CD4-positive, alpha-beta T cell treated with Interferon gamma for 1 hour (primary cell): ENCODE measurements at places on chromosomes 16 and 17.

DNA sequence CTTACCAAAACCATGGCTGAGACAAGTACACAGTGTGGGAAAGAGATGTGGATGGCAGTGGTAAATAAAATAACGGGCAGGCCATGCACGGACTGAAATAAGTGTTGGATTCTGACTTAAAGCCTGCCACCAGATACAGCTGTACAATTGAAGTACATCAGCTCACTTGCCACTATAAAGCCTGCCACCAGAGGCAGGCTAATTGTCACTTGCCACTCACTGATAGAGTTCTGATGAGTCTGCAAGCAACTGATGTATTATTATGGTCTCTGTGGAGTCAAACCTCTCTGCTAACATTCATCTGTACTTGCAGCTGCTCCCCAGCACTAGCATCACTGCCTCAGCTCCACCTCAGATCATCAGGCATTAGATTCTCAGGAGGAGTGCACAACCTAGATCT is 93.0 kb downstream of the CYTH1 start:
- no peak for DNase-seq

DNA sequence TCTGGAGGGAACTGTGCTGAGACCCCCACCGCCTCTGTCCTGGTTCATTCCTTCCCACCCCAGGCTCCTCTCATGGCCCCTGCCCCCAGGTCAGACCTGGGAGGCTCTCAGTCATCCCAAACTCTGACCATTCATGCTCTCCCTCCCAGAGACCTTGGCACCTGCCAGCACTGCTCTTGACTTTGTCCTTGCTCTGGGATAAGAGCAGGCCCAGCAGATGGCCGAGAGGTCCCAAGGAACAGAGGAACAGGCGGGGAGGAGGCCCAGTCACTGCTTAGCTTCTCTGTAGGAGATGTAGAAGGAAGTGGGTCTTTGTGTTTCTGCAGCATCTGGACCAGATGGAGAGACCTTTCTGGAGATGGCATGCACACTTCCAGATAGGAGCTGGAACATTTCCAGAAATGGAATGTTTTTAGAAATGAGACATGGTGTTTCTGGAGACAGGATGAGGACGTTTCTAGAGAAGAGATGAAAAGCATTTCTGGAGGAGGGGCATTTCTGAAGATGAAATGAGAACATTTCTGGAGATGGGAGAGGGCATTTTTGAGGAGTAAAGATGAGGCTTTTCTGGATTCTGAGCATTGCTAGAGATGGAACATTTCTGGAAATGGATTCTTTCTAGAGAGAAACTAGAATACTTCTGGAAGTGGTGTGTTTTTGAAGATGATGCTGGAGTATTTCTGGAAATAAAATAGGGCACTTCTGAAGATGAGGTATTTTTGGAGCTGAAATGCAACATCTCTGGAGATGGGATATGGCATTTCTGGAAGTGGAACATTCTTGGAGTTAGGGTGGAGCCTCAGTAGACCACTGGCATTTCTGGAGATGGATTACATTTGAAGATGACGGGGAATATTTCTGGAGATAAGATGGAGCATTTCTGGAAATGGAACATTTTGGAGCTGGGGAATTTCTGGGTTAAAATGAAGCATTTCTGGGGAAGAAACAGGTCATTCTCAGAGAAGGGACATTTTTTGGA is 55.2 kb downstream of the RAI1 start:
- no peak for DNase-seq

DNA sequence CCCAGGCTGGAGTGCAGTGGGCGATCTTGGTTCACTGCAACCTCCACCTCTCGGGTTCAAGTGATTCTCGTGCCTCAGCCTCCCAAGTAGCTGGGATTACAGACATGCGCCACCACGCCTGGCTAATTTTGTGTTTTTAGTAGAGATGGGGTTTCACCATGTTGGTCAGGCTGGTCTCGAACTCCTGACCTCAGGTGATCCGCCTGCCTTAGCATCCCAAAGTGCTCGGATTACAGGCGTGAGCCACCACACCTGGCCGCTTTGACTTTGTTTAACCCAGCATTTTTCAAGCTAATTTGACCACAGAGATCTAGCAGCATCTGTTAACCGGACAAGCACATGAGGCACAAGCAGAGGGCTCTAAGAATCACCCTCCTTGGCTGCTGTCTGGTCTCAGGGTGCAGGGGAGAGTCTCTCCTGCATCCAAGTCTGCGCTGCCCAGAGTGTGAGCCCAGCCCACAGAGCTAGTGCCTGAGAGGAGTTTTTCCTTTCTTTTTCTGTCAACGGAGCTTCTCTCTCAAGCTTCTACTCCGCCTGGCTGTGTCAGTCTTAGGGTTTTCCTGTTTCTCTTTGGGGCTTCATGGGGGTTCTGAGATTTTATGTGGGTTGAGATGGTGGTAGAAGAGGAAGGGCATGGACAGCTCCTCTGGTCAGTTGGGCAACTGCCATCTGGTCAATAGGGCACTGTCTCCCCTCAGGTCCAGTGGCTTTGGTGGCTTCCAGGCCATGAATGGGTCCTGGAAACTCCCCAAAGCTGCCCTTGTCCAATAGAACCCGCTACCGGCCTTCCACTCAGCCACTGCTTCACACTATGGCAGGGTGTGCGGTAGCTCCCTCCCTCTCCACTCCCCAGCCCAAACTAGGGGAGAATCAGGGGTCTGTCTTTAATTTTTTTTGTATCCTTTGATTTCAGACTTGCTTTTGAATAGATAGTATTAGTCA is 59.6 kb downstream of the TNFRSF13B start:
- DNase-seq: no peak

GRCh38 chr16:14564323-14564722 is 65.7 kb downstream of the PARN start:
- DNase-seq: no peak

GRCh38 chr16:87056083-87056482 is 261.1 kb downstream of the C16orf95 start:
- no peak for DNase-seq

DNA sequence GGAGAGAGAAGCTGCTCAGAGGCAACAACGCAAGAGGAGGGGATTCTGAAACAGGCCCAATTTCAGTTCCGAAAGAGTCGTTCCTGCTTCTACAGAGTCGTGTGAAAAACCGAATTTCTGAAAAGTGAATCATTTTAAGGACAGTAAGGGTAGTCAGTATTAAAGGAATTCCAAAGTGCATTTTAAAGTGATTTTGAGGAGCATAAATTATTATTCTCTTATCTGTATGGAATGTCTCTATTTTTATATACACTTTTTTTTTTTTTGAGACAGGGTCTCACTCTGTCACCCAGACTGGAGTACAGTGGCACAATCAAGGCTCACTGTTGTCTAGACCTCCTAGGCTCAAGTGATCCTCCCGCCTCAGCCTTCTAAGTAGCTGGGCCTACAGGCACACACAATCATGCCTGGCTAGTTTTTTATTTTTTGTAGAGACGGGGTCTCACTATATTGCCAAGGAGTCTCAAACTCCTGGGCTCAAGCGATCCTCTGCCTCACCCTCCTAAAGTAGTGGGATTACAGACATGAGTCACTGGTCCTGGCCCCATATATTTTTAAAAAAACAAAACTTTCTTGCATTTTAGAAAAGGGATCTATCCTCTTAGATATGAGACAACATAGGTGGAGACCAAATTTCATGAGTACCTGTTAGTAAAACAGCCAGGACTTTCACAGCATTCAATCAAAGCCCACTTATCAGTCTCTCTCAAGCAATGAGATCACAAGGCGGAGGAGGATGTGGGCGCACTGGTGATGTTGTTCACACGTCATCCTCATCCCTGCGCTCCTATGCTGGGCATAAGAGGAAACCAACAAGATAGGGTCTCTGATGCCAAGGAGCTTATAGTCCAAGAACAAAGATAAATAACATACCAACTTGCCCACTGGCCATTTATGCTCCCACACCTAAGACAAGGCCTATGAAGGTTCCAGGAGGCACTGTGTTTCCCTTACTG is 53.2 kb downstream of the SMG6 start:
- DNase-seq: peak; percentile 61

GRCh38 chr17:11349106-11349505 is 108.1 kb downstream of the SHISA6 start:
- no peak for DNase-seq

DNA sequence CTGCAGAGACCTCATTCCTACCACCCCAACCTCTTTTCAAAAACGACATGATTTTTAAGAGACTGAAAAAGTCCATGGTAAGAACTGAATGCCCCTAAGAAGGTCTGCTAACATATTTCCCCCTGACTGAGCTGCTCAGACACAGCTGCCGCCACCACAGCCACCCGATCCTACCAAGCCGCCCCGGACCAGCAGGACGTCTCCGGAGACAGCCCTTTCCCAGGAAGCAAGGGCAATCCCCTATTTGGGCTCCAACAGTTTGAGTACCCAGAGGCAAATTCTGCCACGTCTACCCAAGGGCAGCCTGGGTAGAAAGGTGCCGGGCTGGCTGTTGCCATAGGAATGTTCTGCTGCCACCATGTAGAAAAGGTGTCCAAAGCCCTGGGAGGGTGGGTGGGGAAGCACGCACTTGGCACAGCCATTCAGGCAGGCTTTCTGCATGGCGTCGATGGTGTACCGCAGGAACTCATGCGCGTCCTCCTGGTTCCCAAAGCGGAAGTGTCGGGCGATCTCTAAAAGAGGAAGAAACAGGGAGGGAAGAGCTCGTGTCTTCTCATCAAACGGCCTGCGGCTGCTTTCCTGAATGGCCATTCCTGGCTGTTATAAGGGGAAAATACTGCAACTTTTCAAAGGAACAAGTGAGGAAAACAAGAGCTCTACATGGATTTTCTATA is 13.6 kb downstream of the USP36 start:
- DNase-seq: peak; percentile 31

DNA sequence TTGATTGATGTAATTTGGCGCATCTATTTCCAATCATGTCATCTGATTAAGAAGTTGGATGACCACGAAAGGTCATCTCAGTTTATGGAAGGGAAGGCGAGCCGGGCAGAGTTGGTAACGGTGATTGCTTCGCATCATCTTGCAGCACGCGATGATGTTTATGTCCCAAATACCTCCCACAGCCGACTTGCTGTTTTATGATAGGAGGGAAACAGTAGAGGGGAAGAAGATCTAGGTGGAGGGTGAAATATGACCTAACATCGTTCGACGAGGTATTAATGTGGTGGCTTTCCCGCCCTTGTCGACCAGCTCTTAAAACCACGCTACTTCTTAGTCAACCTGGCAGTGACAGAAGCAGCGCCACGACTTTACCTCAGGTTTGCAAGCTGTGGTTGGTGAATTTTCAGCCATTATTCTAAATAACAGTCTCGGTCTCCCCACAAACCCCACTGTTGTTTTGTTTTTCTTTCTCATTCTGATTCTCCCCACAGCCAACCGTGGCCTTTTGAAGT is 805 bp upstream of the TANC2 start:
- DNase-seq: no peak

DNA sequence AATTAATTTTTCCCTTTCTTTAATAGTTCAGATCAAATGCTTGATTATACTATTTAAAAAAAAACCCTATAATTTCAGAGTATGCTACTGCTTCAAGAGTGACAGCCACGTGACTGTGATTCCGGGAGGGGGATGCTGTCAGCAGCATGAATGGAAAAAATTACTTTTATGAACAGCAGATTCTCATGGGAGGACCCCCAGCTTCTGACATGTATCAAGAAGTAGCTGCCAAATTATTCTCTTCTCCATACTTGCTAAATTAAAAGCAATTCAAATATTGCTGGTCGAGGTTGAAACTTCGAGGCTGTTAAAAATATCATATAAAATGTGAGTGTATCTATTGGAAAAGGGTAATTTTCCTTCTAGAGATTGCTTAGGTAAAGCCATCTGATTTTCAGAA is 95.0 kb downstream of the HS3ST4 start:
- DNase-seq: no peak

DNA sequence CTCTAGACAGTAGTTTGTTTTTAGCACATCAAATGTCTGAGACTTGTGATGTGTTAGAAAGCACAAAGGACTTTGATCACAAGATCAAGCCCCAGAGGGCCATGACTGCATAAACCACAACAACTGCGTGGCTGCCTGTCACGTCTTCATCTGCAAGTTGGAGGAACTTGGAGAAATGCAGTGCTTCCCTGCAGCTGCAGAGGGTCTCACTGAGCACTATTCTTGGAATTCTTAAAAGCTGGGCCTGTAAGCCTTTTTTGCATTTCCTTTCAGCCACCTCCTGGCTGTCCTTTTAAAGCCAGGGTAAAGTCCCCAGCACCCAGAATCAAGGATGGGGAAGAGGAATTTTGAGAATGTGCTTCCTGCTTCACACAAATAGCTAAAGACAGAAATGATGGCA is 431.3 kb downstream of the MAF start:
- DNase-seq: peak; percentile 11

GRCh38 chr17:63138713-63139112 is 172.7 kb downstream of the TANC2 start:
- DNase-seq: no peak

DNA sequence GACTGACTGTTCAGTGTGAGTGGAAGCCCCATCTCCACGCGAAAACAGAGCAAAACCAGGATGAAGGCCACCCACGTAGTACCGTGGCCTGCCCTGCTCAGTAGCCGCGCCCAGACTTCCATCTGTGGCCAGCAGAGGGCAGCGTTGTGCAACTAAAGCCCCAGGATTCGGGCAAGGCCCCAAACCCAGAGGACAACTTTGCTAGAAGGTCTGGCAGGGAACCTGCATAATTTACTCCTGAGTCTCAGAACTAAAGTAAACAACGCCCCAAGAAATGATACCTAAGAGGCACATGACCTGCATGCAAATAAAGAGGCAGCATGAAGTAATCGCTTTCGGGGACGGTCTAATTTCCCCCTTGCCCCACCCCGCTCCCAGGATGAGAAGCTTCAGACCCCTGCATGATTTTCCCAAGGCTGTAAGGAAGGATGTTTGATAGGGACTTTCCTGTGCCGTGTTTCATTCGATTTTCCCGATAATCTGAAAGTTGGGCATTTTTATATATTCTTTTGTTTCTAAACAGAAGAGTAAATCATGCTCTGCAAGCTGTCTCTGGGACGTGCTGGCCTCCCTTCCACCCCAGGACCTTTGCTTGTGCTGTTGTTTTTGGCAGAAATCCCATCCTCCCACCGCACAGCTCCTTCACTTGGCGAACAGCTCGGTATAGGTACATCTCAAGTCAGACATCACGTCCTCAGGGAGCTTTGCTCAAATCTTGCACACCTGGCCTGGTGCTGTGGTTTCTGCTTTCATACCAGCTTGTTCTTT is 18.6 kb downstream of the HSBP1 start:
- DNase-seq: peak; percentile 70

GRCh38 chr17:20228860-20229259 is 219.7 kb downstream of the SPECC1 start:
- no peak for DNase-seq

DNA sequence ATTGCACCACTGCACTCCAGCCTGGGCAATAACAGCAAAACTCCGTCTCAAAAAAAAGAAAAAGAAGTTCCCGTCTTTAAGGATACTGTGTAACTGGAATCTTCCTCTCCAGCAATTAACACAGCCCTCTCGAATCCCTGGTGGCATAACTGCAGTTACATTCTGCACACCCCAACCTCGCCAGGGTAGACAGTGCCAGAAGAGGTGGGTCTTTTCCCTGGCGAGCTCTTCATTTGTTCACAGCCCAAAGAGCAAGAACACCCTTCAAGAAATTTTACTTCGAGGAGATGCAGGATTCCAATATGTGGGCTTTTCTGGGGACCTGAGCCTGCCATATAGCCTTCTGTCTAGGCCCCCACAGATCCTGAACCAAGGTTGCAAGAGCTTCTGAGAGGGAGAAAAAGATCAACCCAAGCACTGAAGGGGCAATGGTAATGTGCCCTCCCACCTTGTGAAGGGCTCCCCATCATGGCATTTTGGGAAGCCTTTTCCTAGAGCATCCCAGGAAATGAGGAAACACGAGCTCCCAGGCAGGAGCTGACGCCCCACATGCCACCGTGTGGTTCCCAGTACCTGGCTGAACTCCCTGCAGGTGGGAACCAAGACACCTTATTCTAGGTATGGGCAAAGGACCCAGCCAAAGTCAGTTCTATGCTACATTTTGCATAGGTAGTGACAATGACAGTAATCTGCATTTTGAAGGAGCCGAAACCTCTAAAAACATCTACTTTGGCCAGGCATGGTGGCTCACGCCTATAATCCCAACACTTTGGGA is 26.9 kb downstream of the TK2 start:
- no peak for DNase-seq
